ENCODE measurements at places on chromosomes 3 and 15. TPM values are rescaled to one million over a fixed set of nuclear protein-coding genes. Genes with fewer than 3 reads are reported as not detected.

The ALCAM gene
- 55.9 TPM for polyA plus RNA-seq

The NOX5 gene
- 0.03 TPM for polyA plus RNA-seq

The DPPA2 gene
- polyA plus RNA-seq, result not detected

The ADGRG7 gene
- polyA plus RNA-seq, result not detected

The SCAANT1 gene
- not detected for polyA plus RNA-seq

The ADAMTS9 gene
- 39.6 TPM for polyA plus RNA-seq

The EPB42 gene
- not detected for polyA plus RNA-seq

The RARRES1 gene
- polyA plus RNA-seq, result 49.8 TPM

The BDH1 gene
- 14.3 TPM for polyA plus RNA-seq

The NRG4 gene
- 1.3 TPM for polyA plus RNA-seq

The CCK gene
- polyA plus RNA-seq, result 0.41 TPM

The NMD3 gene
- polyA plus RNA-seq, result 26.3 TPM

The PIGBOS1 gene
- polyA plus RNA-seq, result 19.1 TPM

The GOLGA6B gene
- not detected for polyA plus RNA-seq

The SUMF1 gene
- polyA plus RNA-seq, result 11.6 TPM

The ATP13A5 gene
- 1.2 TPM for polyA plus RNA-seq

The GPR62 gene
- 0.05 TPM for polyA plus RNA-seq

The PP2D1 gene
- polyA plus RNA-seq, result not detected

The DAZL gene
- polyA plus RNA-seq, result not detected

The MLF1 gene
- polyA plus RNA-seq, result 22.9 TPM

The TGM5 gene
- polyA plus RNA-seq, result not detected

The FBXL2 gene
- polyA plus RNA-seq, result 2.4 TPM

The ANKRD34C gene
- polyA plus RNA-seq, result 0.01 TPM

The TUSC7 gene
- polyA plus RNA-seq, result not detected

The ZNF620 gene
- polyA plus RNA-seq, result 2.0 TPM

DNA sequence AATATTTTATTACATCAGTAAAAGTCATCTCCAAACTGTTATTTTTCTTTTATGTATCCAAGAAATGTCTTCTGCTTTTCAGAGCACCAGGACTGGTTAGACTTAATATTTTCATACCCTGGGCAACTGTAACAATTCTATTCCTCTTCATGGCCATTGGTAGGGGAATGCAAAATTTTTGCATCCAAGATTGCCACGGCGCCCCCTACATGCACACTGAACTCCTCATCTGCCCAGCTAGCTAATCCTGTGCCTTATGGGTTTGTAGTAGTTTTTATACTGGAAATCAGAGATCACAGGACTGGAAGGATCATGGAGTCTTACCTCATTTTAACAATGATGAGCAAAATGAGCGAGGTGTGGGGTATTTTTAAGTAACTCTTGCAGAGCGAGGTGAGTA lies 74.2 kb downstream of the CRTC3 start:
- no peak for DNase-seq

GRCh38 chr15:95087253-95087609 lies 855.9 kb downstream of the MCTP2 start:
- no peak for DNase-seq

- no peak for DNase-seq
Observed at GRCh38 chr3:24096695-24097290, 151.7 kb downstream of the NR1D2 start.

GRCh38 chr3:38907426-38907825 lies 91.4 kb upstream of the SCN10A start:
- DNase-seq, result no peak

- DNase-seq, result no peak
Observed at GRCh38 chr15:94247789-94248638, 16.7 kb downstream of the MCTP2 start.

- DNase-seq, result peak; percentile 90
Observed at GRCh38 chr3:149971403-149972075, 844 bp upstream of the PFN2 start.

- DNase-seq, result no peak
Observed at GRCh38 chr15:100981086-100981485, 61.9 kb downstream of the LRRK1 start.

- DNase-seq, result no peak
Observed at GRCh38 chr3:12040902-12041301, 36.7 kb downstream of the SYN2 start.

DNA sequence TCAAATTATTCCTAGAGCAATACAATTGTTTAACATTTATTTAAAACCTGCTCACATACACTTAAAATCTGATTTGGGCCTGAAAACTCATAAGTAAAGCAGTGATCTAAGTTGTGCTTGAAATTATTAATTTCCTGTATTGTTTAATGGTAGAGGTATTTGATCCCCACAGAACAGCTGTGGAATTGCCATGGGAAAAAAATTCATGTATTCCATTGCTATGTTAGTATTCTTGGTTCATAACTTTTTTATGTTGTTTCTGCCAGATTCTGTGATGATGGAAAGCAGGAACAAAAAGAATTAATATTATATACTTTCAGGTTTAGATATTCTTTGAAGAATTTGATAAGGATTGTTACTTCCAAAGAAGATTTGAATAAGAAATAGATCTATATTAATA lies 831.5 kb upstream of the NR2F2 start:
- DNase-seq, result no peak

DNA sequence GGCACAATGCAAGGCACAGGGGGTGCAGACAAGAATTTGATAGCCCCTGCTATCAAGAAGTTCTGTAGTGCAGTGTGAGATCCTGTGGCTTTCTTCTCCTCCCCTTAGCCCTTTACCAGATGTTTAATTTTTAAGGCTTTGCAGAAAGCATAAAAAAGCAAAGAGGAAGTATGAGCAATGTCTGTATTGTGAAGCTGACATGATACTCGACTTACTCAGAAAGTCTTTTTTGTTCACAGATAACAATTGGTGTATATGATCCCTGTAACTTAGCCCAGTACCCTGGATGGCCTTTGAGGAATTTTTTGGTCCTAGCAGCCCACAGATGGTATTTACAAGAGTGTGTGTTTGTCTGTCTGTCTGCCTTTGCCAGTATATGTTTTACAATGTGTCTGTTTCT lies 58.9 kb downstream of the ATG7 start:
- DNase-seq, result no peak

GRCh38 chr15:66096688-66097058 lies 156.9 kb downstream of the MEGF11 start:
- no peak for DNase-seq

DNA sequence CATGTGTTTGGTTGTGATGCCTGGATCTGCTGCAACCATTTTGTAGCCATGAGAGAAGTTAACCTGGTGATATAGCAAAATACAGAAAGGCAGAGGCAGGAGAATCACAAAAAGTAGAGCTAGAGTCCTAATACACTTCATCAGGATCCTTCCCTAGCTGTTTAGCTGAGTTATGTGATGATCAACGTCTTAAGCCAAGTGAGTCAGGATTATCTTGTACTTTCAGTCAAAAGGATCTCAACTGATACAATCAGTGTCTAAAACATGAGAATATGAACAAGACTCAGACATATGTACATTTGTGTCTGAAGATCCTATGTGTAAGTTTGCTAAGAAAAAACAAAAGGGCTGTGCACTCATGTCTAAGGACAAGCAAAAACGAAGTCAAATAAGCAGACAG lies 236.9 kb downstream of the NTRK3 start:
- DNase-seq, result no peak

DNA sequence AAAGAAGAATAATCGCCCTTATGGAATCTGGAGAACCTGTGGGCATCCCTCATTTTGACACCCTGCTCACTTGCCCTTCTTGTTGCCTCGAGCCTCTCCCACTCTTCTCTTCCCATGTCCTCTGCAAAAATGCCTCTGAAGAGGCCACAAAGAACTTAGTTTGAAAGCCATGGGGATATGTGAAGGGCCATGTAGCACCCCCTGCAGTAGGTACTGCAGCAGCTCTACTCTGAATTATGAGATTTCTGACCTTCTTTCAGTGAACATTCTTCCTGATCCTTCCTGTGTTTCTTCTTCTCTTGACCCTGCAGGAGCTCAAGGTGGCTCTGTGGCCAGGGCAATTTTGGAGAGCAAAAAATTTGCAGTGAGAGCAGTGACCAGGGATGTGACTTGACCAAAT lies 30.4 kb upstream of the TRA2B start:
- DNase-seq, result no peak

- DNase-seq, result no peak
Observed at GRCh38 chr3:126964261-126964660, 18.7 kb upstream of the PLXNA1 start.

DNA sequence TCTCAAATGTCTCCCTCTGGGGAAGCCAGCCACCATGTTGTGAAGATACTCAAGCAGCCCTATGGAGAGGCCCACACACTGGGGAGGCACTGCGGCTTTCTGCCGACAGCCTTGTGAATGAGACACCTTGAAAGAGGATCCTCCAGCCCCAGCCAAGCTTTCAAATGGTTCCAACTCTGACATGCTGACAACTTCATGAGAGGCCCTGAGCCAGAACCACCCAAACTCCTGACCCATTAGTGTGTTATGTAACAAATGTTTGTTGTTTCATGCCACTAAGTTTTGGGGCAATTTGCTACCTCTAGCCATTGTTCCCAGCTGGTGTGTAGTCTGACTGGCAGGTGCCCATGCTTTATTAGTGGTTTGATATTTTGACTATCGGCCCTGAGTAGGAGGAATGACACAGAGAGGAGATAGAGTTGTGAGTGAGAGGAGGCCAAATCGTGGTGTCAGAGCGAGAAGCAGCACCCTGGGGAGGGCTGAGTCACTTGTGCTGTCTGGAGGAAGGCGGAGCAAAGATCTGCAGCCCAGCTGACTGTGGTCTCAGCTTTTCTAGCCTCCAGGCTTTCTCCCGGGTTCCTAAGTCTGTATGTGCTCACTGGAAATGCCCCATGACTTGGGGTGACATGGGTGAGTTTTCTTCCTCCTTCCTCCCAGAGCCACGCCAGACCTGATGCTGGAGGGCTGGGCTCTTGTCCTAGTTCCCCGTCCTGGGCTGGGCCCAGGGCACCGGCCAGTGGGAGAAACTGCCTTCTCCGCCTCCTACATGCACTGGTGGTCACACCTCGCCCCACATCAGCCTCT lies 56.7 kb upstream of the BLM start:
- DNase-seq, result no peak

DNA sequence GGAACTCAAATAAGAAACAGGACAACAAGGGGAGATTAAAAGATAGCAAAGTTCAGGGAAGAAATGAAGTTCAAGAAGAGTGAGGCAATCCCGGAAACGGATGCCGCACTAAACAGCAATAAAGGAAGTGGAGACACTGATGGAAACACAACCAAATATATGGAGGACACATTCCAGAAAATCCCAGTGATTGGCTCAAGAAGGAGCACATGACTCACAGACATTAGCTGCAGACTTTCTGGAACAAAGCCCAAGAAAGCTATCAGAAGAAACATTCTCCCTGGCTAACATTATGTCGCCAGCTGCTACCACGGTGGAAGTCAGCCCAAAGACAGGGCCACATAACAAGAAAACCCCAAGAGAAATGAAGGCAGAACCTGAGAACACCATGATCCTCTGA lies 18.1 kb upstream of the VGLL4 start:
- DNase-seq, result peak; percentile 70

DNA sequence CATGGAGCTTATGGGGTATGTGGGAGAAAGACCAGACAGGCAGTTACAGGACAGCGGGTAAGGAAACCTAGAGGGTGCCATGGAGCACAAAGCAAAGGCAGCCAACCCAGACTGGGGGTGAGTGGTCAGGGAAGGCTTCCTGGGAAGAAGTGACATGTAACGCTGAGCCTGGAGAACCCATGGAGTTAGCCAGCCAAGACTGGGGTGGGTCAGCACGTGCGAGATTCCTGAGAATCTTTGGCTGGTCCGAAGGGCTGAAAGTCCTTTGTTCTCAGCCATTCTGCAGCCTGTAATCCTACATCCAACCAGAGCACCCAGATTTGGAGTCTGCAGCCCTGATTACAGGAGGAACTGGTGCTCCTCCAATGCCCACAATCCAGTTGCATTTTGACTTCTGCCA lies 120.1 kb upstream of the WNT5A start:
- DNase-seq, result no peak

- DNase-seq, result no peak
Observed at GRCh38 chr15:41487381-41487780, 6.3 kb upstream of the ITPKA start.

GRCh38 chr15:100681335-100681746 lies 79.0 kb downstream of the ASB7 start:
- DNase-seq, result no peak

DNA sequence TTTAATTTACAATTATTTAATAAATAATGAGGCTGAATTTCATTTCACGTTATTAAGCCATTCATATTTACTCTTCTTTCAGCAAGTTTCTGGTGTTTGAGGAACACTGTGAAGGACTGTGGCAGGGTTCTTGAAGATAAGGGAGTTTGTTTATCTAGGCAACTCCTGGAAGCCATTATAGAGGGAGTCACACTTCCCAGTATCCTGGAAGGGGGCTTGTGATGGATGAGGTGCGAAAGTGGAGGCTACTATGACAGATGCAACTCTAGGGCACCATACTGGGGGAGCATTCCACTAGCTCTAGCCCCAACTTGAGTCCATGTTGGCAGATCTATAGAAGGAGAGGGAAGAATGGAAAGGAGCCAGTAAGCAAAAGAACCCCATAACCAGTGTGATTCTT lies 14.4 kb downstream of the CNOT10 start:
- peak; percentile 14 for DNase-seq

- no peak for DNase-seq
Observed at GRCh38 chr3:122612696-122613095, 35.2 kb downstream of the PARP15 start.

GRCh38 chr3:64450396-64450956 lies 225.2 kb upstream of the PRICKLE2 start:
- DNase-seq, result no peak

- DNase-seq, result no peak
Observed at GRCh38 chr15:48058371-48058770, 62.4 kb upstream of the SLC24A5 start.

- DNase-seq, result peak; percentile 29
Observed at GRCh38 chr3:68664276-68664675, 268.1 kb downstream of the TAFA4 start.

Measured in lung (tissue), 17 donors.